ENCODE measurements at places on chromosomes 13 and 19.

DNA sequence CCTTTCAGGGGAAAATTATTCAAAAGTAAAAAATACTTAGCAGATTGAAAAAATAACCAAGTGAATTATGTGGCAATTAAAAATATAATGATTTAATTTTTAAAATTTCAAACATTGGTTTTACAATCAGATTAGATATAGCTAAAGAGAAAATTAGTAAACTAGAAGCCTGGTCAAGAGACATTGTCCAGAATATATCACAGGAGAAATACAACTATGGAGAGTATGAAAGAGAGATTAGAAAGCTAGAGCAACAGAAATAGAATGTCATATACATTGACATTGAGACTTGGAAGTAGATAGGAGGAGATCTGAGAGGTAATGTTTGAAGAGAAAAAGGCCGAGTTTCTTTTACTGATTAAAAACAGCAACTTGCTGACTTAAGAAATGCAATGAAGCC is 476.4 kb upstream of the SLC10A2 start:
- no peak for DNase-seq

- no peak for DNase-seq
These were observed 204.9 kb upstream of the KL start for GRCh38 chr13:32811297-32811800.

DNA sequence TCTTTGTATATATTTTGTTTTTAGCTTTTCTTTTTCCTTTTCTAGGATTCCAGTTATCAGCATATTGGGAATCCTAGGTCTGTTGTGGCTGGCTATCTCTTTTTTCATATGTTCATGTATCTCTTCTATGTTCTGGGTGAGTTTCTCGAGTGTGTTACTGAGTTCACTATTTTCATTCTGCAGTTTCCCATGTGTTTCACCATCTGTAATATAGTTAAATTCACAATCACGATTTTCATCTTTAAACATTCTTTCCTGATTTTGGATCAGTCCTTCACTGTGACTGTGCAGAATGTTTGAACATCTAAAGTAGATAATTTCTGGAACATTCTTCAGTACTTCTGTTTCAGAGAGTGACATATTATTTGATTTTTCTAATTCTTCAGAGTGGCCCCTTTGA is 862.1 kb downstream of the OLFM4 start:
- no peak for DNase-seq

GRCh38 chr13:24308068-24308445 is 1.3 kb upstream of the C1QTNF9 start:
- DNase-seq = no peak

DNA sequence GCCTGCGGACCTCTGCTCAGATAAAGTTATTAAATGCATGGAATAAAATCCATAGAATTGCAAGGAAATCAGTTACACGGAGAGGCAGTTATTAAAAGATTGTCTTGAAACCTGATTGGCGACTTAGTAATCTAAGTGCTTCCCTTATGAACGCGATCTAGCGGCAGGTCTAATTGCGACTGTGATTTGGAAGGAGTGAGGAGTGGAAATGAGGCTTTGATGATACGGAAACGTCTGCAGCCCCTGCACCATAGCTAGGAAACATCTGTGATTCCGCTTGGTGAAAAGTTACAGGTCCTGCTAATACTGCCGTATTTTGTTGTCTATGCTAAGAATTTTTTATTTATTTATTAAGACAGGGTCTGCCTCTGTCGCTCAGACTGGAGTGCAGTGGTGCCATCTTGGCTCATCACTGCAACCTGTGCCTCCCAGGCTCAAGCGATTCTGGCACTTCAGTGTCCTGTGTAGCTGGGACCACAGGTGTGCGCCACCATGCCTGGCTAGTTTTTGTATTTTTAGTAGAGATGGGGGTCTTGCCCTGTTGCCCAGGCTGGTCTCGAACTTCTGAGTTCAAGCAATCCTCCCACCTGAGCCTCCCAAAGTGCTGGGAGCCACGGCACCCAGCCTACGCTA is 887 bp downstream of the NDUFS7 start:
- no peak for DNase-seq

DNA sequence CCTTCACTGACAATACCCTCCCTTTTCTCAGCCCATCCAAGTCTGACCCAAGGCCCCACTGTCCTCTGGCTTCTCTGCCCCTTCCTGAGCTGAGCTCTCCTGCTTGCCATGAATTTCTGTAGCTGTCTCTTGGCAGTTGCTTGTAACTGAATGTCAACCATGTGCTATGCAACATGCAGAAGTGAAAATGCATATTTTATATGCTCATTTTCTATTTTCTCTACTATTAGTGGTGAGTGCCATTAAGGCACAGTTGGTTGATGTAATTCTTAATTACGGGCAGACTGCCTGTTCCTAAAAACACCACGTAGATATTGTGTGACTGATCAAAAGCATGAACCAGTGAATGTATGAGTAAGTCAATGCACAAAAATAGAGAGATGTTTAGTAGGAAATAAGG is 29.6 kb downstream of the TNFSF11 start:
- no peak for DNase-seq

GRCh38 chr19:55146705-55147273 is 2.2 kb downstream of the TNNT1 start:
- peak; percentile 58 for DNase-seq

DNA sequence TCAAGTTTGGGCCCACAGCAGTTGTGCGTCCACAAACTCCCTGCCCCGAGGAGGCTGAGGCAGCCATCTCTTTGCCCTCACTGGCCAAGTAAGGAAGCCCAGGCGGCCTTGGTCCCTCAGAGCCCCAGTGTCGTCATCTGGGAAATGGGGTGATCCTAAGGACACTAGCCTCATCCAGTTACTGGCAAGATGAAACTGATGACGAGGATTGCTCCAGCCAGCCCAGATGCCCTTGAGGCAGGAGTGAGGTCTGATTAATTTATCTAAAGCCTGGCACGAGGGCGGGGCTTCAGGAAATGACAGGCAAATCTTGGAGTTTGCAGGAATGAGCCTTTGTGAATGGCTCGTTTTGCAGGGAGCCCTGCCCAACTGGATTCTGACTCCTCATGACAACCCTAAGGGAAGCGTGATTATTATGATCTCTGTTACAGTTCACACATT is 5.6 kb downstream of the LIPE start:
- DNase-seq = no peak

GRCh38 chr13:63184693-63185092 is 1769.0 kb upstream of the PCDH20 start:
- no peak for DNase-seq

DNA sequence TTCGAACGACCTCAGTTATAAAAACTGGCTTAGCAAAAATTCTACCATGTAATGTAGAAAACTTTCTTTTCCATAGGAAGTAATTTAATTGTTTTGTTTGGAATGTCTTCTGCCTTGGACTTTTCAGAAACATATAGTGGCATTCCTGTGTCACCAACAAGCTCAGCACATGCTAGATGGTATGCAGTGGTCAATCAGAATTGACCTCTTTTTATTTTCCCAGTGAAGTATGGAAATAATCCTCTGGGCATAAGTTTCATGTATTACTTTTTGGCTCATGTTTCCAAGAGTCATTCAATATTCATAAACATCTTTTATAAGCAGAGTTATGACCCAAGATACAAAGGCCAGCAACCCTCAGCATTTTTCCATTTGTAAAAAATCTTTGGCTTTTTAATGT is 33.6 kb downstream of the NALCN start:
- no peak for DNase-seq

DNA sequence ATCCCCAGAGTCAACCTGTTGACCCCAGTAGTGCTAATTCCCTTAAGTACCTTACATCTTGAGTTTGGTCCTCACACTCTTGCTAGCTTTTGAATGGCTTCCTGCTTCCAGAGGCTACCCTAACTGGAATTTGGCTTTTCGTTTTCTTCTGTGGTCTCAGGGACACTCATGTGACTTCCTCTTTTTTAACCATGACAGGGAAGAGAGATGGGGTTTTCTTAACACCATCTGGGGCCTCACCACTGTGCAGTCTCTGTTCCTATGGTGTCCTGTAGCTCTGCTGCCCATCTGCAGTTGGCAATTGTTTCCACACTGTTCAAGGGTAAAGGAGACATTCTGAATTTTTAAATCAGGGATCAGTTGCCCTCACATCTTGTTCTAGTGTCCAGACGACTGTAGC is 66.7 kb downstream of the SLC10A2 start:
- no peak for DNase-seq

DNA sequence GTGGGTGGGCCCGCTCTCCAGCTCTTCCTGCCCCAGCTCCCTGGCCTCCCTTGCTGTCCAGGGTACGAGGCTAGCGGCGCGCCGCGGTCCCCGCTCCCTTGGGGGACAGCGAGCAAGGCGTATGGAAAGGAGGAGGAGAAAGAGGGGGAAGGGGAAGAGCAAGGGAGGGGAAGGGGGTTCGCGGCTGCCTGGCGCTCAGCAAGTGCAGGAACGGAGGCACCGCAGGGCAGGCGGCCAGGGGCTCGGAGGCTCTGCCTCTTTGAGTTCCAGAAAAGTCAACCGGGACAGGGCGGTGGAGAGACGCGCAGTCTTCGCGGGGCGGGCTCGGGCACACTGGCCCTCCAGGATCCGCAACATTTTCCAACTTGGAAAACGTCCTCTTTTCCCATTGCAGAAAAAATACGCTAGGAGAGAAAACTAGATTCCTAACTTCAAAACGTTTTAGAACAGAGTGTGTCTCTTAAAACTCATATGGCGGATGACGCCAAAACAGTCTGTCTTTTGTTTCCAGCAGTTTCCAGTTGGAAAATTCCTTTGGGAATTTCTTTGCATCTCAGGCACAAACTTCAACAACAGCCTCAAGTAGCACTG is 23.1 kb upstream of the TNFRSF19 start:
- no peak for DNase-seq

- DNase-seq = no peak
These were observed 49.8 kb downstream of the ACSBG2 start for GRCh38 chr19:6185093-6185834.

DNA sequence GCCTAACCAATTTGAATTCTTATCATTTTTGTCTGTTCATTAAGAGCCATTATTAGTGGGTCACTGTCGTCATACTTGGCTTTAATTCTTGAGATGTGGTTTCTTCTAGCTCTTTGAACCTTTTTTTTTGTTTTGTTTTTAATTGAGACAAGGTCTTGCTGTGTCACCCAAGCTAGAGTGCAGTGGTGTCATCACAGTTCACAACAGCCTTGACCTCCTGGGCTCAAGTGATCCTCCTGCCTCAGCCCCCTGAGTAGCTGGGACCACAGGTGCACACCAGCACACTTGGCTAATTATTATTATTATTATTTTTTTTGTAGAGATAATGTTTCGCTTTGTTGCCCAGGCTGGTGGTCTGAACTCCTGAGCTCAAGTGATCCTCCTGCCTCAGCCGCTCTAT is 25.8 kb upstream of the LDLR start:
- no peak for DNase-seq

GRCh38 chr13:33081666-33082065 is 65.4 kb downstream of the KL start:
- DNase-seq = no peak

- DNase-seq = peak; percentile 76
These were observed at the start of gene ANGPTL4 for GRCh38 chr19:8363803-8364771. Gene ANGPTL4 (plus strand): TSS chr19:8364155. CDS start chr19:8364322, 167 bp downstream.

DNA sequence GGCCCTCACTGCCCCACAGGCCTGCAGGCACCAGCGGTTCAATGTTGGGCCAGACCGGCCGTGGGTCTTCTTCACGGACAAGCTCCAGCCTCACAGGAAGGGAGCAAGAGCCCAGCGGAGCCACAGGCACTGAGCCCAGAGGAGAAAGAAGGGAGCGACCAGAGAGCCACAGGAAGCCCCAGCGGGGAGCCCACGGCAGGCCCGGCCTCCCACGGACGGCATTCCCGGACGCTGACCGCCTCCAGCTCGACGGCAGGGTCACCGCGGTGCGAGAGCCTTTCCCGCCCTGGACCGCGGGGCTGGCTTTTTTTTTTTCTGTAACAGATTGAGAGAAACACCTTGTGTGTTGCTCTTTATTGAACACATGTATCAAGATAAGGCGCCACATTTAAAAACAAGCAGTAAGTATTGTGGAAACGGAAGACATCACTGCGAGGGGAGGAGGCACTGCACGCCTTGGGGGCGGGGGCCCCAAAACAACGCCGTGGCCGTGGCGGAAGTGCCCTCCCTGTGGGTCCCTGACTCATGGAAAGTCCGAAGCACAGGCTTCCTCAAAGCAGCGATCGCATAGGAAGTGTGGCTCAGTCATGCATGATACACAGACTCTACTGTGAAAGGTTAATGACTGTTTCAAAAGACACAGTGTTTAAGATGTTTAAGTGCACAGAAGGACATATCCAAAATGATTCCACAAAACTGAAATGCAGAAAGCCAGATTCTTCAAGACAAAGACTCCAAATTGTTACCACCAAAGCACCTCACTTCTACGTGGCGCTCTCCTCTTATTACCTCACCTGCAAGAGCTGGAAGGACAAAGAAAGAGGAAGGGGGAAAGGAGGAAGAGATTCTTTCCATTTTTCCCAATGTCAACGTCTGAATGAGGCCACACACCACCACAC is 3.5 kb downstream of the RASA3 start:
- no peak for DNase-seq

DNA sequence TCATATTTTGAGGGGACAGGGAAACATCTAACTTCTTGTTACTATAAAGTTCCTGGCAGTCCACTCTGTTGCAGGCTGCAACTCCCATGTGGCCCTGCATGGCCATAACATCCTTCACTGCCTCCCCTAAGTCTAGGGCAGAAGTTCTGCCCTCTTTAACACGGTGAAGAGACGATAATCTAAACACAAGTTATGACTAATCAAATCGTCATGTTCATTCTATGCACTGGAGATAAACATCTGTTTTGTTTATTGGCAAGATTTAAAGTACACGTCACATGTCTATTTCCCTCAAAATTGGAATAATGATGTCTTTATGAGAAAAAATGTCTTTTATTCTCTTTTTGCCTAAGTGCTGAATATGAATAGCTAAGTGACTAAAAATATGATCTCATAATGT is 1629.4 kb downstream of the PCDH9 start:
- DNase-seq = no peak

DNA sequence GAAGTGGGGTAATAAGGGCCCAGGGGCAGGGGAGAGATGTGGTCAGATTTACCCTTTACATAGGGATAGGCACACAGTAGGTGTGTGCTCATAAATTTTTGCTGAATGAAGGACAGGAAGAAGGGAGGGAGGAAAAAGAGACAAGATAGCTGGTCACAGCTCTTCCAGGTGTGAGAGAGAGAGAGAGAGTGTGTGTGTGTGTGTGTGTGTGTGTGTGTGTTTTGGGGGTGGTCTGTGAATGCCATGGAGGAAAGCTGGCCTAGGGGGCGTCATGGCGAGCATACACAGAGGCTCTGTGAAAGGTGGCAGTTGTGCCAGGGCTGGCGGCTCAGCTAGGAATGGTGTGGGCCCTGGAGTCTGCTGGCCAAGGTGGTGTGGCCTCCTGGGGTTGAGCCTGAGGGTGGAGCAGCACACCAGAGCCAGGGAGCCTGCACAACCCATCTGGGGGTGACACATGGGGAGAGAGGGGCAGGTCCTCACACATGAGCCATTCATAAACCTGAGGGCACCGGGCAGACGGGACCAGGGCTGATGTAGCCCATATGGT is 6.0 kb upstream of the PRX start:
- DNase-seq = no peak

- peak; percentile 100 for DNase-seq
These were observed at the start of gene MZF1 for GRCh38 chr19:58572818-58573657. Gene MZF1 (minus strand): TSS chr19:58573335. CDS start chr19:58571389, 1,946 bp downstream.

GRCh38 chr13:73215823-73216222 is 157.0 kb downstream of the KLF5 start:
- DNase-seq = peak; percentile 65

All from LoVo (cell line).